ENCODE measurements at places on chromosomes 2 and 18.
A peak's percentile ranks its signal among the peaks of the same experiment; 100 is the strongest.

DNA sequence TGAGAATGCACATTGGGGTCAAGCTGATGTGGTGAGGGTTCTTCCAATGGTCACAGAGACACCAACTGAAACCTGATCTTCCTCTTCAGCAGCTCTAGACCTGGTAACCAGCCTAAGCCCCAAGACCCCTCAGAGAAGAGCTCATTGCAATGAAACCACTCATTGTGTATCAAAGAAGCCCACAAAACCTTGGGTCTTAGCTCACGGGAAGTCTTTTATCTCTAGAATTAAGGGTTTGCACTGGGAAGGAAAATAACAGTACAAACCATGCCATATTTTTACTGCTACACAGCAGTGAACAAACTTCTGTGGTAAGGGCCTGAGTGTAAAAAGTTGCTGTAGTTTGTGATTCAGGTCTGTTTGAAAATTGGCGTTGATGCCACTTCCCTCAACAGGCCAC lies 8.6 kb upstream of the UBXN4 start:
- no peak for DNase-seq

DNA sequence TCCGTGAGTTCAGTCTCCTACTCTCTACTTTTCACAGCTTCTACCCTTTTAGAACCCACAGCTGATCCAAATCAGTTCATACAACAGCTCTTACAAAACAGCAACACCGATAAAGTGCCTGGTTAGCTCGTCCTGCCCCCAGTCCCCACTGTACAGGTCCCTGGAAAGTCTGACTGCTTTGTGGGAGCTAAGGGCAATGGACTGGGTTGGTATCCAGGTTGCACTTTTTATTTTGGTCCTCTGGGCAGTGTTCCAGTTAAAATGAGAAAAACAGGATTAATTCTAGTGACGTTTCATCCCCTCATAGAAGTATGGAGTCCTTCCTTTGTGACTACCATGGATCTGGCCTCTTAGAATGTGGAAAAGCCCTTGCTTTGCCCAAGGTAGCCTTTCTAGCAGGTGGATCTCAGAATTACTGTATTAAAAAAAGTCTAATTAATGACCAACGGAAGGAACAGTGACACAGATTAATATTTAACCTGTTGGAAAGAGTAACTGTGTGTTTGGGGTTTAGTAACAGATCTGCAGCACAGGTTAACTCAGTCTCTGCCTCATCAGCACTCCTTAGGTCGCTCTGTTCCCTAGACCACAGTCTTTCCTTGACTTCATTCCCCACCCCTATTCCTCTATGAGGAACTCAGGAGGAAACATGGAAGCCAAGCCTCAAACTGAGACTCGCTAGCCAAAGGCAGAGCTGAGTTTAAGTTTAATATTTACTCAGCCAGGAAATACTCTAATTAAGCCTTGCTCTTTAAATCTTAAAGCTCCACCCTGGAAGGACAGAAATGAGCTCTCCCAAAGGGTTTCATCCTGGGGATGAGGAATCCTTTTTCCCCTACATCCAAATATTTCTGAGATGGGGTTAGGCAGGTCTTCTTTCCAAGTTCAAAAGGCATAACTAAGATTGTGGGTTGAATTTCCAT lies 52.8 kb upstream of the ITGA6 start:
- no peak for DNase-seq

DNA sequence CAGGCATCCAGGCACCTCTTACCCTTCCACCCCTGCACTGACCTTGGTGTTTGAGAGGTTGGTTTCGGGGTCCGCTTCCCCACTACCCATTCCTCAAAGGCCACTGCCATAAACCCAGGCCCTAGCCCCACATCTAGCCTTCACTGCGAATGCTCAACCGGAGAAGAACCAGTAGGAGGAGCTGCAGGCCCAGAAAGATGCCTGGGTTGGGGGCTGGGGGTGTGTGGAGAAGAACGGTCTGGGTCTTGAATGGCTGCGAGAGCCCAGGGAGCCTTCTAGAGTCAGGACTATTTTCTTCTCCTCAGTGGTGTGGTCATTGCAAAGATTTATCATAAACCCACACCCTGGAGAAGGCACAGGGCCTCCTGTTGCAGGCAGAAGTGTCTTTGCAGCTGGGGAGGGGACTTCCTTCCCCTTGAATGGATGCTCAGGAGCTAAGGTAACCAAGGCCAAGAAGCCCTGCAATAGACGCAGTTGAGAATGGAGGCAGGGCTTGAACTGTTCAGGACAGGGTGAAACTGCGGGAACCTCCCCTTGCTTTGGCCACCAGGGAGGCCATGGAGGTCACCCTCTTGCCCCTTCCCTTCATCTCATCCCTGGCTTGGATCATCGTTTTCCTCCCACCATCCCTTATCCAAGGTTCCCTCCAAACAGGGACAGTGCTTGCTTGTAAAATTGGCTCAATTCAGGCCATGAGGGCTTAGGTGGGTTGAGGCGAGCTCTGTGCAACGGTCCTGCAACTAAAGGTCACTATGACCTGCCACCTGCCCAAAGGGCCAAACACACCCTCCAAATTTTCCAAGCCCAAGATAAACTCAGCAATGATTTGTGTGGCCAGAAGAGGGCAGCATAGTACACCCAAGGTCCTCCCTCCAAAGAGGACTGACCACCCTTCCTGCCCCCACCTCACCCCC lies 20.9 kb downstream of the THNSL2 start:
- no peak for DNase-seq

DNA sequence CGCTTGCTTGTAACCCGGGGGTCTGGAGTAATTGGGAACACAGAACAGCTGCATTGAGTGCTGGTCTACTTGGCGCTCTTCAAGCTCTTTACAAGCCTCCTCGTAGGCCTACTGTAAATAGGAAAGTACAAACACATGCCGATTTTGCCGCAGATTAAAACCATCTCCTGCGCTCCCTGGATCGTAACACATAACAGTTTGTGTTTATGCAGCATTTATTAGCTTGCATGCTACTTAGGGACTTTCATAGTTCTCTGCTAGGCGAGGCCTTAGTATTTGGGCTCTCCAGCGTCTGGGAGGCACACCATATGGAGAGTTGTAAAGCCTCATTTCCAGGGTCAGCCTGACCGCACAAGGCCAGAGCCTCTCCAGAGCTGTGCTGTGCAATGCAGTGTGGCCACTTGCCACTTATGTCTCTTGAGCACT lies 84.0 kb upstream of the HAAO start:
- no peak for DNase-seq

GRCh38 chr18:36415625-36416024 lies 118.1 kb downstream of the FHOD3 start:
- DNase-seq = no peak

DNA sequence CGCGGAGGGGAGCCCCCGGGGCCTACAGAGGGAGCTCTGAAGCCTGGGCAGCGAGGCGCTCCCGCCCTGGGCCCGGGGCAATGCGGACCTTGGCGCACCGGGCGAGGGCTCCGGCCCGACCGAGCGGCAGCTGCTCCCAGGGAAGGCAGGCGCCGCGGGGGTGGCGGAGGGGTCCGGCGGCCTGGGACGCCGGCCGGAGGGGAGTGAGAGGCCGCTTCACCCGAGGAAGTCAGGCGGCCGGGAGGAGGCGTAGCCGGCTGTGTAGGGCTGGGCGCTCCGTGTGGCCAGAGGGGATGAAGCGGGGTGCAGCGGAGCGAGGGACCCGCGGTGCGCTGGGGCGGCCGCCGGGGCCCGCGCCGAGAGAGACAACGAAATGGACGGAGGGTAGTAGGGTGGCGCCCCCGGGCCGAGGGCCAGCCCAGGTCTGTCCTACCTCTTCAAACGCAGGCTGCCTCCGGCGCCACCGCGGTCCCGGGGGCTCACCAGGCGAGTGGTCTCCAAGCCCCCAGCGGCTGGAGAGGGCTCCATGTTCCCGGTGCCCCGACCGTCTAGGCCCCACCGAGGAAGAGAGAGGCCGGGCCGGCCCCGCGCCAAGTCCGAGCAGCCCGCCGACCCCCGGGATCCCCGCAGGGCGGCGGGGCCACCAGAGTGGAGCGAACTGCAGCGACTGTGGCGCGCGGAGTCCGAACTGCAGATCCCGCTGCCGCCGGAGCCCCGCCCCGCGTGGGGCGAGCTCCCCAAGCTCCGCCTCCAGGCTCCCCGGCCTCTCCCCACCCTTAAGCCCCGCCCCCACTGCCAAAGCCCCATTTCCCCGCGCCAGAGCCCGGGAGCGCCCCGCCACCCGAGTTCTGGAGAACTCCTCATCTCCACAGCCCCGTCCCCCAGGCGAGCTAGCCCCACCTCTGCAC lies at the start of gene SLC30A3:
Gene SLC30A3 (minus strand): TSS at position 669 of the 908 bp plus-strand sequence. CDS start 141 bp downstream, at position 528.
- DNase-seq = peak; percentile 37

DNA sequence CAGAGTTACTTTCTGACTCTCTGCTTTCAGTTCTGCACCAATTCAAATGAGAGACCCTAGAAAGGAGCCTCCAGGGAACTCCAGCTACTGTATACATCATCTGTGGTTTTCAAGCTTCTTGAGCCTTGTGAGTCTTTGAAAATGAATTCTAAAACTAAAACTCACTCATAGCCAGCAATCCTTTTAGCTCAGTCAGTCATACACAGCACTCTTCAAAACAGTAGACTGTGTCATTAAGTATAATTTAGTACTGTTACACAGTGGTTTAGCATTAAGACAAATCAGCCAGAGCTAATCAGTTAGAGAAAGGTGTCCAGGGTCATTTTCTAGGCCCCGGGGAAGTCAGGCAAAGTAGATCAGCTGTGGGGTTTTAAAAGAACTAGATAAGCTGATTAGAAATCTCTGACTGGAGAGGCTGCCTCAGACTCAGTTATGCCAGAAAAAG lies 322.1 kb upstream of the THUMPD2 start:
- no peak for DNase-seq

- DNase-seq = no peak
Observed at GRCh38 chr2:176891857-176892256, 320.7 kb upstream of the HNRNPA3 start.

- DNase-seq = no peak
Observed at GRCh38 chr2:227183657-227184367, 19.4 kb downstream of the COL4A3 start.

- DNase-seq = peak; percentile 35
Observed at GRCh38 chr2:30266051-30266621, 34.8 kb downstream of the LBH start.

- no peak for DNase-seq
Observed at GRCh38 chr2:209942936-209943605, 59.4 kb upstream of the RPE start.

- no peak for DNase-seq
Observed at GRCh38 chr2:25698752-25699151, 25.4 kb upstream of the DTNB start.

GRCh38 chr2:239152239-239152915 lies 248.4 kb downstream of the HDAC4 start:
- no peak for DNase-seq

GRCh38 chr18:10377956-10378355 lies 76.5 kb upstream of the APCDD1 start:
- no peak for DNase-seq

DNA sequence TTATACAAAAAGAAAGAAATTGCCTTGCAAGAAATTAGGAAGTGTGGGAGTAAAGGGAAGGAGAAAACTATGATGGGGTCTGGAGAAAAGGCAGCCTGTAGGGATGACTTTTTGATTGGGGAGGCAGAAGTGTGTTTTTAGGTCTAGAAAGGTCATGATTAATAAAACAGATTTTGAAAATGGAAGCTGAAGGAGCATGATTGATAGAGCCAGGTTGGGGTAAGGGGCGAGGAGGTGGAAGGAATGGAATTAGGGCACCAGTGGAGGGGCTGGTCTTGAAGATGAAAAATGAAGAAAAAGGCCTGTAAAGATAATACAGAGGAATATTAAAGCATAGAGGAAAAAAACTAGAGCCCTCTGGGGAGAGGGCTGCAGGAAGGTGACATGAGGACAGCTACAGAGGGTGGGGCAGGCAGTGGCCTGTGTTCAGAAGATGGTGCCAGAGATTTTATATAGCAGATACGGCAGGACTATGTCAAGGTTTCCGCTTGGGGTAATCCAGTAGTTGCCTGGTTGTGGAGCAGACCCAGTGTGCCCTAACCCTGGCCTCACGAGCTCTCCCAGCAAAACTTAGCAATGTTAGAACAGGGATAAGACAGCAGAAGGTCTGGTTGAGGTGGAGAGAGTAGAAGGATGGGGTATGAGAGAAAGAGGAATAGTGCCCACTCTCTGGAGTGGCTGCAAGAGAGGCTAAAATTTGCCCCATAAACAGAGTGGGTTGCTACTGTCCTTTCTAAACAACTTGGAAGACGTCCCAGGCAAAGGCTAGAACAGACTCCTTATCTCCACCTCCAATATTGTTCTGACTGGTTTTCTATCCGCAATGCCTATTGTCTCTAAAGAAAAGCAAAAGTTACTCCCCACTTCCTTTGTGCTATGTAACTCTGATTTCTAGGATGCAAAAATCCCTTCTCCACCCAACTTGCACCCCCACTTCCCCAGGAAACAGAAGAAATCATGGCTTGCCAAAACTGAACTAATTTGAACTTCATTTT lies 287.3 kb downstream of the AGPS start:
- no peak for DNase-seq

DNA sequence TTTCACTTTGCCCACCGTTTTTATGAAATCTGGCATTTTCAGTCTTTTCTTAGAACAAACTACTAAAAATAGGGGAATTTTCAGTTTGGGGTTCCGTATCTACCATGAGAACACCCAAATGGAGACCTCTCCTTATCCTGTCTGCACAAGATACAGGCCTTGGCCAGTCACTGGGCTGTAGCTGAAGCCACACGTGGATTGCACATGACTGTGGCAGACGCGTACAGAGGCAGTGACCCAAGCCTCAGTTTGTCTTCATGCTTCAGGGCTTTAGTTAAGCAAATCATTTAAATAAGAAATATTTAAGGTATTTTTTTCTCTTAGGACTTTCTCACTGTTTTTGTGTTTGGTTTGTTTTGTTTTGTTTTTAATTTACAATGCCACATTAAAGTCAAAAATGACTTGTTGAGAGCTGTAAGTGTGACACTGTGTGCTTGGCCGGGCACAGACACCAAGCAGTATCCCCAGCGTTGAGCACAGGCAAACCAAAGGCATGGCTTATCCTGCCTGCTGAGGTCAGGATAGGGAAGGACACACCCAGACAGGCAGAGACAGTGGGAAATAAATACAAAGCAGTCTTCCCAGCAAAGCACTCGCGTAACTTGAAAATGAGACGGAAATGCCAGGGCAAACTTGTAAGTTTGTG lies 53.3 kb downstream of the TRAPPC12 start:
- no peak for DNase-seq

DNA sequence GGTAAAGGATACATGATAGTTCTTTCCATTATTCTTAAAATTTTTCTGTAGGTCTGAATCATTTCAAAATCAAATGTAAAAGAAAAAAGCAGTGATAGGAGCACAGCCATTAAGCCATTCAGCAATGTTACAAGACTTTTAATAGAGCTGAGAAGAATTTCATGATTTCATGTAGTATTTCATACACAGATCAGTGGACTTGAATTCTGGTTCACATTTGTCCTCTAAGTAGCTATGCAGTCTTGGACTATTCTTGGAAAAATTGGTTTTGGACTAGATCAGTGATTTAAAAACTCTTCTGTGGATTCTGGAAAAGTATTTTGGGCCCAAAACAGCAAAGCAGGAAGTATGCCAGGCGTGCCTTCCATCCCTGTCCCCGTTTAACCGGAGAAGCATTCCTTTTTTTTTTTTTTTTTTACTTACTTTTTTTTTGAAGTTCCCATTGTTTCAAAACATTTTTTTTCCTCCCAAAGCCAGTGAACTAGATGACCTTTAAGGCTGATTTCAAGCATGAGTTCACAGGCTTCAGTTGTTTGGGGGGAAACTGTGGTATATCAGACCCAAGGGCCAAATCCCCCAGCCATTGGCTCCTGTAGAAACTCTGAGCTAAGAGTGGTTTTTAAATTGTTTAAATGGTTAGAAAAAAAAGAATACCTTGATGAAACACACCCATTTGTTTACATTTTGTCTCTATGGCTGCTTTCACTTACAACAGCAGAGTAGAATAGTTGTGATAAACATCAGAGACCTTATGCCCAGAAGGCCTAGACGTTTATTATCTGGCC lies 17.5 kb upstream of the POLI start:
- DNase-seq = no peak
